ENCODE measurements at places on chromosomes 2 and 18.
A peak's percentile ranks its signal among the peaks of the same experiment; 100 is the strongest.

DNA sequence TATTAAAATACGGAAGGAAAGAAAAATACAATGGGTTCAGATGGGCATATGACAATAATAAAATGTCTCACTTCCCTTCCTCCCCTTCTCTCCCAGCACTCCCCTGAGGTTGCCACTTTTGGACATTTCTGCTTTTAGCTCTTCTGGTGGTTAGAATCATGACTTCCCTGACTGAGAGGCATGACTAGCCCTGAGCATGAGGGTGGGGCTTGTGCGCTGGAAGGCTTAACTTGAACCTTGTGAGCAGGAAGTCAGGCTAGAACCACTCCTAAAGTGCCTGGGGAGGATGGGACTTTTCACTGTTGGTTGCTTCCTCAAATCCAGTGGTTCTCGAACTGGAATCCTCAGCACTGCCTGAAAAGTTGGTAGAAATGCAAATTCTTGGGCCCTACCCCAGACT is 19.7 kb upstream of the ARHGAP25 start:
- no peak for DNase-seq

GRCh38 chr2:2570871-2571270 is 239.8 kb upstream of the MYT1L start:
- no peak for DNase-seq

GRCh38 chr2:102229141-102229769 is 42.4 kb downstream of the IL1RL2 start:
- DNase-seq: no peak

- DNase-seq: no peak
Measured at GRCh38 chr2:110804915-110805314, 72.5 kb downstream of the ACOXL start.

- DNase-seq: no peak
Measured at GRCh38 chr18:59029663-59030429, 109.8 kb upstream of the SEC11C start.

- DNase-seq: no peak
Measured at GRCh38 chr2:237754182-237754581, 44.4 kb upstream of the RBM44 start.

DNA sequence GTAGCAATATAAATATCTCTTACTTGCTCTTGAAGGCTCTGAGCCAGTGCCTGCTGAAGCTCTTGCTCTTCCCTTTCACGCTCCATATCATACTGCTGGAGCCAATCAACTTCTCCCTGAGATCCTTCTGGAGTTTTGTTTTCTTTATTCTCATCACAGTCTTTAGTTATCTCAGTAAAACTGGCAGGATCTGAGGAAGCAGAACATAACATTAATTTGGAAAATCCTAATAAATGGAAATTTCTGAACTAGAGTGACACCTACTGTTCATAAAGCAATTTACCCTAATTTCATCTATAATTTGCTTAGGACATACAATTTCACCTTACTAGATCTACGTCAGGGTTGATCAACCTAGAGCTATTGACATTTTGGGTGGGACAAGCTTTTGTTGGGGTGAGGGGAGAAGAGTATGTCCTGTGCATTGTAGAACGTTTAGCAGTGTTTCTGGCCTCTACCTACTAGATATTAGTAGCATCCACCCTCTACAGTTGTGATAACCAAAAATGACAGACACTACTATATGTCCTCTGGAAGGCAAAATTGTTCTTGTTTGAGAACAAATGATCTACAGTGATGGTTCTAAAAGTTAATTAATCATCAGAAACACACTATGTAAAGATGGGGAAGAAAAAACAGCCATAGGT is 47.2 kb downstream of the VIL1 start:
- DNase-seq: no peak

GRCh38 chr2:127906206-127906926 is 20.6 kb upstream of the AMMECR1L start:
- no peak for DNase-seq

GRCh38 chr2:86372641-86373502 is 35.4 kb upstream of the REEP1 start:
- peak; percentile 25 for DNase-seq

- no peak for DNase-seq
Measured at GRCh38 chr2:231332388-231332787, 63.1 kb upstream of the B3GNT7 start.

DNA sequence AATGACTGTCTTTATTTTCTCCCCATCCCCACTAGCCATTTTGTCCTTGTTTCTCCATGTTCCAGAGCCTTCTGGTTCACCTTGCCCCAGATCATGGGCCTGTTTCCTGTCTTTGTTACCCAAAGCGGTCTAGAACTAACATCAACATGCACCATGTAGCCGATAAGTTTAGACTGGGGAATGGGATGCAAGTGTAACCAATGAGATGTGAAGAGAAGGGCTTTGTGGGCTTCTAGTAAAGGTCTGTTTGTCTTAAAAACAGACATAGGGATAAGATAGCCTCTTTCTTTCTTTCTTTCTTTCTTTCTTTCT is 25.7 kb downstream of the INPP5D start:
- no peak for DNase-seq

DNA sequence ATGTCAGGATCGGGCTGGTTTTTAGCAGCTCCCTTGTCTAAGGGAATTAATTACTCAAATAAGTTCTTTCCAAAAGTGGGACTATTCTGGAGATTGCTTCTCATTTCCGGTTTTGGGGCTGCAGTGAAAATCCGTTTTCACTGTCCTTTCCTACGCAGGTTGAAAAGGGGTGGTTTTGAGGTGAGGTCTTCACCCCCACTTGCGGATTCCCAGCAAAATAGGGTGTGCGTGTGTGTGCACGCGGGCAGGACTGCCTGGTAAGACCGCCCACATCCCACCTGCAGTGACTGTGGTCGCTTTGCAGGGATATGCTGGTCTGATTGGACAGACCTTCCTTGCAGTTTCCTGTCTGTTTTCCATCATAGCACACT is 472 bp upstream of the PLEKHM3 start:
- DNase-seq: no peak

DNA sequence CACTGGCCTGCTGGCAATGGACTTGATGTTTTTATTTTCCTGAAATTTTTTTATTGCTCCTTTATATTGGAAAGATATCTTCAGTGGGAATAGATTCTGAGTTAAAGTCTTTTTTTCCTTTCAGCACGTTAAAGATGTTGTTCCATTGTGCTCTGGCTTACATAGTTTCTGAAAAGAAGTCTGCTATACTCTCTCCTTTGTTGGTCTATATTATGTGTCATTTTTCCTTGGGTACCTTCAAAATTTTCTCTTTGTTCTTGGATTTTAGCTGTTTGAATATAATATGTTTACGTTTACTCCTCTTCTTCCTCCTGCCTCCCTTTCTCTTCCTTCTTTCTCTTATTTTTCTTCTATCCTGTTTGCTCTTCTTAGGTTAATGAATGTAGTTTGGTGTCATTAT is 105.5 kb downstream of the CAPN13 start:
- no peak for DNase-seq

- no peak for DNase-seq
Measured at GRCh38 chr2:181836583-181836982, 54.9 kb upstream of the ITPRID2 start.

- DNase-seq: no peak
Measured at GRCh38 chr2:98072442-98072841, 14.5 kb upstream of the VWA3B start.

- peak; percentile 80 for DNase-seq
Measured at GRCh38 chr2:120441744-120442471, 96.0 kb downstream of the INHBB start.

GRCh38 chr2:62178741-62179271 is 17.1 kb upstream of the B3GNT2 start:
- DNase-seq: no peak

- no peak for DNase-seq
Measured at GRCh38 chr2:168751104-168751740, 51.2 kb upstream of the NOSTRIN start.

DNA sequence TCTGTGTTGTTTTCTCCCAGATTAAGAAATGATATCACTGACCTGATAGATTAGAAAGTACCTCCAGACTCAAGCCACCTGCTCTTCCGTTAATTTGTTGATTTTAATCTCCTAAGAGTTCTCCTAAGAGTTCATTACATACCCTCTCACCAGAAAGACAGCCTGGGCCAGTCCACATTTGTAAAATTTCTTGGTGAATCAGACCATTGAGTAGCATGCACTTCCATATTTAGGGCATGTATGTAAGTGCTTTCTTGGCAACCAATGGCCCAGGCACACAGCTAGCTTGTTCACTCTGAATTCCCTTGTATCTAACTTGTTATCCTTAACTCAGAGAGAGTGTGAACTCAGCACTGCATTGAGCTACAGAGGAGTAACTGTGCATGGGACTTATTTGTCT is 158.1 kb upstream of the ACAA2 start:
- DNase-seq: no peak

DNA sequence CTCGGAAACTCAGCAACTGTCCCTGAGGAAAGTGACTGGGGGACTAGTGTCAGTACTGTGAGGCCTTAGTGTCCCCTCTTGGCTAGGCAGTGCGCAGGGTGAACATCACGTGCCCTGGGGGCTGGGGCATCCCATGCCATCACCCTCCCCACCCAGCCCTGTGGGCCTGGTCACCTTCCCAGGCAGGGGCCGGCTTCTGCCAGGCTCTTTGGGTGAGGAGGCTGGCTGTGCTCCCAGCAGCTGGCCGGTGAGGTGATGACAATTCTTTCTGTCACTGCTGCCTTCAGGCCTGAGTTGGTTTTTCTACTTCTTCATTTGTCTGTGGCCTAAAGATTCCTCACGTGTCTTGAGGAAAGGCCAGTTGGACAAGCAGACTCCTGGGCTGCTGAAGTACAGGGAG is 180.8 kb downstream of the KLHL29 start:
- DNase-seq: no peak

DNA sequence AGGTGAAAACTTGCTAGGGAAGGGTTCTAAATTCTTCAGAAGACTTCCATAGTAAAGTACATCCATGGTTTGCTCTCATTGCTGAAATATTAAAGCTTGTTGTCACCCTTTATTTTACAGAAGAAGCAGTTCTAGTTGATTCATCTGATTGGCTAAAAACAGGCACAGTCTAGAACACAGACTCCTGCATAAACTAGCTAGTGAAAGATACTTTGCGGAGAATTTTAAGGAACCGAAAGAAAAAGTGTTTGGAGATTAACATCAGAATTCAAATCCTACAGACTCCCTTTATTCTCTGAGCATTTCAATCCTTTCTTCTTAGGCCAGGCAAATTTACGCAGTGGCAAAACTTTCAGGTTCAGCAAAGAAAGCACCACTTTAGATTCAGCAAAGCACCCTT is 1076.5 kb upstream of the ZEB2 start:
- DNase-seq: no peak

- DNase-seq: no peak
Measured at GRCh38 chr2:20281876-20282275, 56.9 kb upstream of the SDC1 start.

- DNase-seq: no peak
Measured at GRCh38 chr18:75205514-75206132, 3.3 kb downstream of the PTGR3 start.

GRCh38 chr2:149586898-149587219 is 716 bp downstream of the MMADHC start:
- no peak for DNase-seq

GRCh38 chr18:58781627-58782194 is 83.0 kb upstream of the ZNF532 start:
- peak; percentile 71 for DNase-seq

DNA sequence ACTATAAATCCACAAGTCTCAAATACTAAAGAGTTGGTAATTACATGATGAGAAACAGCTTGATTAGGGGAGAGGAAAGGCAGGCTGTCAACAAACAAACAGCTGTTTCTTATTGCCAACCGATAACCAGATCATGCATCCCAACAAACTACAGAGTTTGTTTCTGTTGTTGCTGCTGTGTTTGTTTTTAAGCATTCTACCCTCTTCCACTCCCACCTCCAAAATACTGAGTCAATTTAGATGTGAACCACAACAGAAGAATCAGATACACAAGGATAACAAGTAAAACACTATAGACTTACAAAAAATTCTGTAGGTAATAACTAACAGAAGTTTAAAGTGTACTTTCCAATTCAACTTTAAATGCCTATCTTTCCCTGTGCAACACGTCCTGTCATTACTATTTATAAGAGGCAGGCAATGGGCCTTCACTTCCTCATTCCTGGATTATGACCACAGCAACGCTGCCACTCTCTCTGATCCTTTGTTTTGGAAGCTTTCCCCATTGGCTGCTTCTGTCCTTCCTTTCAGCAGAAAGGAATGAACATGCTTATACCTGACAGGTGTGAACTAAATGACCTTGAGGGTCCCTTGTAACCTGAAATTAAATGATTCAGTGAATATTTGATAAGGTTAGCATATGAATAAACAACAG is 152.0 kb downstream of the SRBD1 start:
- DNase-seq: no peak

- DNase-seq: no peak
Measured at GRCh38 chr2:233973786-233974185, 56.6 kb downstream of the TRPM8 start.

- DNase-seq: no peak
Measured at GRCh38 chr2:217706095-217706494, 296.7 kb downstream of the TNS1 start.

- DNase-seq: peak; percentile 10
Measured at GRCh38 chr18:42564761-42565160, 550.7 kb downstream of the RIT2 start.

Measured in anterior cingulate cortex (tissue), 58 donors.